Activated naive CD4-positive, alpha-beta T cell (primary cell): ENCODE measurements at places on chromosomes 5 and 9.
A peak's percentile ranks its signal among the peaks of the same experiment; 100 is the strongest.

- peak; percentile 30 for DNase-seq
Observed at GRCh38 chr5:180209137-180209581, at the start of gene RASGEF1C. TSS of gene RASGEF1C (minus strand) at chr5:180209211. CDS start at chr5:180138052, 71,159 bp downstream.

DNA sequence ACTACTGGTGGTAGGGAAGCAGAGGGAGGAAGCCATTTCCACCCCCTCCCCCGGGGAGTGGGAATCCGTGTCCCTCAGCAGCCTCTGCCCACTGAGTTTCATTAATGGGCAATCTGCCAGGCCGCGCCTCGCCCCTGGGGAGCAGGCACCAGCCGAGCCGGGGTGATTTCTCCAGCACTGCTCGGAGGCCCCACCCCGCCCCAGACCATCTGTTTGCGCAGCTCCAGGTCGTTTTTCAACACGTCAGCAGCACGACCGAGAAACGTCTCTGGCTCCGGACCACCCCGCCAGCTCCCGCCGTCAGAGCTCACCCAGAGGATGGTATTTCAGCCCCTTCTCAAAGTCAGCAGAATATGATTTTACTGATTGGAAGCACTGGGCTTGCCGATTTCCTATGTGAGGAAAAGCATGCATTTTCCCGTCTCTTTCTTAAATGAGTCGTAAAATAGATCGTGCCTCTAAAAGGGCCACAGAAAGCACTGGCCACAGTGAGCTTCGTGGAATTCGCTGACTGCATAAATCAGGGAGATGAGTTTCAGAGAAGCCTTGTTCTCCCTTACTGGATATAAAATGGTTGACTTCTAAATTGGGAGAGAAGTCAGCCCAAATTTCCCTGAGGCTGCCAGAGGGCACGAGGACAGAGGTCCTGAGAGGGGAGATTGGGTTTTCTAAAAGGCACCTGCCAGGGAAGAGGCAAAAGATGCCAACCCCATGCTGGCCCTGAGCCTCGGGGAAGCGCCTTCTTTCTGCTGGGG lies 47.0 kb downstream of the OLFM1 start:
- no peak for DNase-seq

GRCh38 chr5:105639511-105639910 lies 2031.2 kb downstream of the EFNA5 start:
- no peak for DNase-seq

DNA sequence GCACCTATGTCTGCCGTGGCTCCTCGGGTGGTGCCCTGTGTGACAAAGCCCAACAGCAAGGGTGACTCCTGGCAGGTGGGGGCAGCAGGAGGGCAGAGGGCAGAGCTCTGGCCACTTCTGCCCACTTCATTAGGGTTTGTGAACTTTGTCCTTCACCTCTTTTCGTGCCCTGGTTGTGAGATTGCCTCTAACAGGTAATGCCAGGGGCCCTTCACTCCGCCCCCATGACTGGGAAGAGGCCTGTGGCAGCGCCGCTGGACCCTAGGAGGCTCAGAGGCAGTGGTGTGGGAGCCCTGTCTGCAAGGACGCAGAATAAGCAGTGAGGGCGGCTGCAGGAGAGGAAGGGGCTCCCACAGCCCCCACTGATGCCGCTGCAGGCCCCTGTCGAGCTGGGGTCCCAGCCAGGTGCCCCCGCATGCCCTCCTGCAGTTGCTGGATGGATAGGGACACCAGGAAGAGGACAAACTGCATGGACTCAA lies 108.7 kb upstream of the LMX1B start:
- DNase-seq, result no peak
